ENCODE measurements at places on chromosomes 6 and 20.

GRCh38 chr6:90484903-90485302, 102.0 kb downstream of the MAP3K7 start:
- no peak for DNase-seq

DNA sequence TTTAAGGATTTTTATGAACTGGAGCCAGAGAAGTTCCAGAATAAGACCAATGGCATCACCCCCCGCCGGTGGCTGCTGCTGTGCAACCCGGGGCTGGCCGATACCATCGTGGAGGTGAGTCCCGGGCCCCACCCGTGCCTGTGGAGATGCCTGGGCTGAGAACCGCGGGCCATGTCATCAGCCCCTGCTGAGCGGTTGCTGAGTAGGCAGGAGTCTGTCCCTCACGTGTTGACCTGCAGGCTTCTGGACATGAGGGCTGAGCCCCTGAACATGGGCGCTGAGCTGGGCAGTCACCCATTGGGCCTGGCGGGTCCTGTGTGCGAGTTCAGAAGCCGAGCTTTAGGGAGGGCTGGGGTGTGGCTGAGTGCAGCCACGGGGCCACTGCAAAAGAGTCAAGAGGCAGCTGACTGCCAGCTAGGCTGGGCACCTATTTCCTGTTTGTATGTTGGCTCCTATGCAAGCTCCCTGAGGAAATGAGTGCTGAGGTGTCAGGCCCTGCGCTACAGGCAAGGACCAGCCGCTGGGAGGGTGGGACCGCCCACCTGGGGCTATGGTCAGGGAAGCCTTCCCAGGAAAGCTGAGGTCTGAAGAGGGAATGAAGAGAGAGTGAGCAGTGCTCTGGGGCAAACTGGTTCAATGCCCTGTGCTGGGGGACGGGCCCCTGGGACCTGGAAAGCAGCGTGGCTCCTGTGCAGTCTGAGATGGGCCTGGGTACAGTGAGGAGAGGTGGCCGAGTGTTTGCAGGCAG, 34.3 kb downstream of the PYGB start:
- DNase-seq = peak; percentile 39

- no peak for DNase-seq
These were observed 18.7 kb upstream of the CTAGE9 start for GRCh38 chr6:131729550-131729949.

DNA sequence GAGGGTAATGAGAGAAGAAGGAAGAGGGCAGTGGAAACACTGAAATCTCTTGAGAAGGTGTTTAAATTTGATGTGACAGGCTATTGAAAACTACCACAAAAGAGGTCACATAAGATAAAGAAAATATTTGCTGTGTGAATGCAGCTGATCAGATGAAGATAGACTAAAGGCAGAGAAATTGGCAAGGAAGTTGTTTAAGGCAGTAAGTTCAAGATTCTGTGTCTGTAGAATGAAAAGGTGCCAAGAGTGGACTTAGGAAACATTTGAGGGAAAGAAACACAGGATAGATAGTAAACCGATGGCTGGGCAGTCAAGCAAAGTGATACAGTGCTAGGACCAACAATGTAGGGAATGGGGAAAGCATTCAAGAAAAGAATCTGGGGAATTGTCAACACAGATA, 332.3 kb upstream of the MARCKS start:
- no peak for DNase-seq

GRCh38 chr20:63442100-63442493, 30.4 kb downstream of the KCNQ2 start:
- DNase-seq = peak; percentile 67

DNA sequence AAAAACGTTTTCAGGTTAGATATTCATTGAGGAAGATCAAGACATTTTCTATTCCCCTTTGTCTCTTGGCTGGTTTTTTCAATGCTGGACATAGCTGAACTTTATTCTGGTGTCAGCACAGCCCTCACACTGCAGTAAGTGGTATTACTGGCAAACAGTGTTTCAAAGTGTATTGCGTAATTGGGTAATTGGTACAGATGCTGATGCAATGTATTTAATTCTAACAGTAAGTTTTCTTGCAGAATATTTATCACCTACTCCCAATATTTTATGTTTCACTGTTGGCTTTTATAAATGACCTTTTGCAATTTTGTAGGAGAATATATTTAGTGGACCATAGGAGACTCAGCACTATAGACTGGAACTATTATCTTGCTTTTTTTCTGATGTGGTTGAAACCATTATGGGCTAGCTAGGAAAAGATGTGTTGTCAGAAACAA, 287.6 kb upstream of the SOX4 start:
- DNase-seq = no peak

DNA sequence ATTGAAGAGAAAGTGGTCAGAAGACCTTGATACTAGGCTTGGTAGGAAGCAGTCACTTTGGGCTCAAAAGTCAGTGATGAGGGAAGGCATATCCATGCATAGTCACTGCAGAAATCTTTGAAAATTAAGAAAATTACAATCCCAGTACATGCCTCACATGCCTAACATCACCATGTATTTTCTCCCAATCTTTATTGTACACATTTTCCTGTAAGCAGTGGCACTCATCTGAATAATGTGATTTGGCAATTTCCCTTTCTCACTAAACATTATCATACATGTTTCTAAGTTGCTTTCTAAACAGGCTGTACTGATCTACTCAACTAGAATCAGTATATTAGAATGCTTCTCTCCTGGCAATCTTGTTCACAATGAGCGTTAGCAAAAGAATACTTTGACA, 280.7 kb upstream of the SUPT3H start:
- no peak for DNase-seq

- no peak for DNase-seq
These were observed 7.2 kb upstream of the CHMP4B start for GRCh38 chr20:33803921-33804337.
